ENCODE measurements at places on chromosomes 5 and 9.

- no peak for DNase-seq
These were observed 23.8 kb downstream of the TYRP1 start for GRCh38 chr9:12716823-12717600.

DNA sequence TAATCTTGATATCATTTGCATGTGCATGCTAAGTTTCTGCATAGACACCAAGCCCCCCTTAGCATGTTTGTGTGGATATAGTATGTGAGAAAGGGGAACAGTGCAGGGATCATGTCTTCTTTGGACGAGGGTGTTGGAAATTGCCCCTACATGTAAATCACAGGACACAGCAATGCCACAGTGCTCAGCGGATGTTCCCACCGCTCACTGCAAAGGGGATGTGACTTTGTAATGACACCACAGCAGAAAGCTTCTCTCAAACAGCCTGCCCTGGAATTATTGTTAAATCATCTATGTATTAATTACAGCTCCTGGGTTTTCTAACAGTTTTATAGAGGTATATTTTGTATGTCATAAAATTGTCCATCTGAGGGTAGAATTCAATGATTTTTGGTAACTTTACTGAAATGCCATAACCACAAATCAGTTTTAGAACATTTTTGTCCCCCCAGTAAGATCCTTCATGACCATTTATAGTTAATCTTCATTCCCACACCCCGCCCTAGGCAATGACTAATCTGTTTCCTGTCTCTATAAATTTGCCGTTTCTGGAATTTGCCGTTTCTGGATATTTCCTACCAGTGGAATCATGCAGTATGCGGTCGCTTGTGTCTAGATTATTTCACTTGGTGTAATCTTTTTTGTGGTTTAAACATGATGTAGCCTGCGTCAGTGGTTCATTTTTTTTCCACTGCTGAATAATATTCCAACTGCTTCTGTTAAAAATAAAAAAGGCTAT lies 648.5 kb upstream of the WWC1 start:
- no peak for DNase-seq

DNA sequence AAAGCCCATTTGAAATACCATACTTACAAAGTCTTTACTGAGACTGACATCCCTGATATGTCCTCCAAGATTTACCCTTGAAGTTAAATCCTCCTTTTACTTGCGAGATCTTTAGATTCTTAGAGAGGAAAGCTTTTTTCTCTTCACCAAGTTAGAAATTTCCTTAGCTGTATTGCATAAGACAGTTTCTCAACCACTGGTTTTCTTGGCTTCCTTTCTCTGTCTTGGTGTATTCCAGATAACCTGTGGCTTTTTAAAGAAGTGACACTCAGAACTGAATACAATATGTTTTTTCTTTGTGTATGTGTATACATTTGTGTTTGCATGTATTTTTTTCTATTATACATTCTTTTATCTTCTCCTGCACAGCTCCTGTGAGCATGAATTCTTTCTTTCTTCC lies 65.0 kb downstream of the SNCAIP start:
- no peak for DNase-seq

DNA sequence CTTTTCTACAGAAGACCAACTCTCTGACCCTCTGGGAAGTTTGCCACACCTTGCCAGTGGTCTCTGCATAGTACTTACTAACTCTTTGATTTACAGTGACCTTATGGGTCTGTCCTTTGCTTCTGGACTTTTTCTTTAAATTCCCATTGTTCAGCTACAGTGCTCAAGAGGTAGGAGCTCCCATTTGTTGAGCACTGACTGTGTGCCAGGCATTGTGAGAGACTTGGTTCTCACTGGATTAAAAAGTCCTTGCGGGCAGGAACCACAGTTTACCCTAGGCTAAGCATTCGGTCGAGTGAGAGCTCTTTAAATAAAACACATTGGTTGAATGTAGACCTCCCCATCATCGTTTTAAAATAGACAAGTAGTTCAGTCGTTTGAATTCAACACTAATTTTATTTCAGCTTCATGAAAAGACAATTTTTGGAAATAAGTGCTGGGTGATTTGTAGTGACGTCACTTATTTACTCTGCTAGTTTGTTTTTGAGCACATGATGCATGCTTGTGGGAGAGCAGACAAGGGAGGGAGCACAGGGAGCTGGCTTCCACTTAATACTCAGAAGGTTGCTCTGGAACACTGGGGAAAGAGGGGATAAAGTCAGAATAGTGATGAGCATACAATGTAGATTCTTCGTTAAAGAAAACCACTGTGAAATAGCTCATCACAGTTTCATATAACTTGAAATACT lies 27.1 kb downstream of the RASGRF2 start:
- DNase-seq = no peak

DNA sequence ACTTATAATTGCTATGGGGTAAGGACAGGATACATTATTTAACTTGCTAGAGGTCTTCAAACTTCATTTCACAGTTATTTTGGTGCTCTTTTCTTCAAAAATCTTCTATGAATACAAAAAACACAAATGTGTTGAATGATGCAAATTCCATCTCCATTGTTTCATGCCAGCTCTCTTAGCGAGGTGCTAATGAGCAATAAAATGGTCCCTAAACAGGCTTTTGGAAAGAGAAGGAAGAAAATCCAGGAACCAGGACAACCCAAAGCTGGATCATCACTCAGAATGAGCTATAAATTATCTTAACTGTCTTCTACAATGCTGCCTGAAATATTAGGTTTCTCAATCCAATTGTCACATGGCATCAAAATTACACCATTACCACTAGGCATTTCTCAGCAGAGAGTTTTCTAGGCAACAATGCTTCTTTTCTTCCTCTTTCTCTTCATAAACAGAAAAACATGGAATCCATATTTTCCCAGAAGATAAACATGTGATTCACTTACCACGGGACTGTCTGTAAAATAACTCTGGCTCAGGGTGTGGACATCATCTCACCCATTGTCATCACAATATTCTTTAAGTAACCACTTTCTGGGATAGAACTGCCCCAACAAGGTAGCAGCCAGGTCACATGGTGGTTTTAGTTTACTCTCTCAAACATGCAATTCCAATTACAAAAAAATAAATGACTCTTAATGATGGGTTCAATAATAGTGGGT lies 249.4 kb downstream of the NPR3 start:
- DNase-seq = no peak

- no peak for DNase-seq
These were observed 37.9 kb downstream of the LHFPL2 start for GRCh38 chr5:78610636-78611035.

- DNase-seq = no peak
These were observed 15.9 kb upstream of the ABLIM3 start for GRCh38 chr5:149125386-149125891.

- DNase-seq = no peak
These were observed 41.6 kb upstream of the FST start for GRCh38 chr5:53438486-53439472.

GRCh38 chr9:109652112-109652511 lies 127.9 kb upstream of the PALM2AKAP2 start:
- DNase-seq = no peak

- DNase-seq = no peak
These were observed 56.9 kb upstream of the SLC1A1 start for GRCh38 chr9:4433379-4433778.
